RWPE2 (cell line): ENCODE measurements at places on chromosomes 6 and 20.

DNA sequence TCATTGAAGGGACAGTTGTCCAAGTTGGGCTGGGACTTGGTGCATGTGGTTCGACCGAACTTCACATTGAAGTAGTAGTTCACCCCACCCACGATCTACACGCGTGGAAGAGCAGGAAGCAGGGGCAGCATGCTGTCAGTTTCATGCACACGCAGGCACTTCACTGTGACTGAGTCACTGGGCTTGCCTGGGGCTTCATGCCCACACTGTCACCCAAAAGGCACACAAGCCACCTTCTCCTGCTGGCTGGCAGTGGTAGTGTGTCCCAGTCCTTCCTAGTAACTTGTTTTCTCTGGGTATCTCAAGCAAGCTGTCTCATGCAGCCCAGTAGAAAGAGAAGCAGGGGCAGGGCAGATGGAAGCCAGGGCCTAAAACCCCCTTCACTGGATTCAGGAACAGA, 2.0 kb downstream of the CST5 start:
- no peak for DNase-seq
- H3K27ac ChIP-seq = no peak overlapping the region

DNA sequence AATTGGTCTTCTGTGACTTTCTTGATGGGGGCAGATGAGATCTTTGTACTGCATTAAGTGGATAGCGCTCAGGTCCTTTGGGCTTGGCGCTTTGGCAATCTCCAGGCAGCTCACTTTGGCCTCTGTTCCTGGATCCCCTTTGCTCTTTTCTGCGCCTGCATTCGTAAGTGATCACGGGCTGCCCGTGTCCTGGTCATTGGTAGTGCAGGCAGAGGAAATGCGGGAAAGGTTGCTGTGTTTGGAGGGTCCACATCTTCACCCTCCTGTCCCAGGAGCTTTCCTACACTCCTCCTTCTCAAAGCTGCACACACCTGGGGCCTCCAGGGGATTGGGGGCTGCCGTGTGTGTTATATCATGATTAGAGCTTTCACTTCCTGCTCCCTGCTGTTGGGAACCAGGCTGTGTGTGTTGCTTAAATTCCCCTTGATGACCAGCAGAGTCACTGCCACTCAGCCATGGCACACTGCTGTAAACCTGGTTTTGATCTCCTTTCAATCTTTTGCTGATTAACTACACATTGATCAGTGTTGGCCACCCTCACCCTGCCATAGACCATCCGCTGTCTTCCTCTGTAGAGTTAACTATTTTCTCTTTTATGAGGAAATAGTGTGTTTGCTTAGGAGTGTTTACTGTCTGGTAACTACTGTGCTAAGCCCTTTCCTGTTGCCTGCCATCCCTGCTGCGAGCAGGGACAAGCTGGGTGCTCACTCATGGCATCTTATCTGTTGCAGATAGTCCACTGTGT, 13.0 kb upstream of the SNHG17 start:
- no peak for DNase-seq
- no peak overlapping the region for H3K27ac ChIP-seq
- H3K27me3 ChIP-seq = no peaks in the 10 kb centered on the region
- peaks cover 32% of the 10 kb centered on the region for H3K36me3 ChIP-seq
- H3K4me3 ChIP-seq = no peak overlapping the region

DNA sequence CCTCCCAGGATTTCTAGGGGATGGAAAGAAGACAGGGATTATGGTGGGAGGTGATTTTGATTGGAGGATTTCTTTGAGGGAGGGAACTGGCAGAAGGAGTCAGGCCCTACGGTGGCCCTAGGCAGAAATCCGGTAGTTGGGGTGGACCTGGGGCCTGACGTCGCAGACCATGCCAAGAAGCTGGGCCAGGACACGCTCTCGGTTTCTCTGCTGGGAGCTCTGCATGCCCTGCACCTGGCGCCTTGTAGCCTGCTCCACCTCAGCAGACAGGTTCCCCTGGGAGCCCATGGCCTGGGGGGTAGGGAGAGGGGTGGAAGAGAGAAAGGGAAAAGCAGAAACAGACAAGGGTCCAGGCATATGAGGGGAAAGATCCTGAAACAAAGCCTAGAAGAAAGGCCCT, 1.1 kb downstream of the ATP6V1G2 start:
- no peak overlapping the region for H3K27ac ChIP-seq
- no peak for DNase-seq
- H3K4me3 ChIP-seq = no peak overlapping the region
- peaks cover 40% of the 10 kb centered on the region for H3K36me3 ChIP-seq

DNA sequence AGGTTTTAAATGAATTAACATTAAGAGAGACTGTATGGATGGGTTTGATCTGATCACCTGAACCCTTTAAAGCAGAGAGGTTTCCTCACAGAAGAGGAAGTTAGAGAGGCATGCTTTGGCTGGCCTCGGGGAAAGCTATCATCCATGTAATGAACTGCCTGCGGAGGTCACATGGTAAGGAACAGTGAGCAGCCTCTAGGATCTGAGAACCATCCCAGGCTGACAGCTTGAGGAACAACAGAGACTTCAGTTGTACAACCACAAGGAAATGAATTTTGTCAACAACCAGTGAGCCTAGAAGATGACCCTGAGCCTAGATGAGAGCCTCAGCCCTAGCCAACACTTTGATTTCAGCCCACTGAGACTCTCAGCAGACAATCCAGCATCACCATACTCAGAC, 2.9 kb upstream of the COL21A1 start:
- no peak overlapping the region for H3K27ac ChIP-seq
- no peak for DNase-seq
- H3K4me3 ChIP-seq = no peak overlapping the region
- no peaks in the 10 kb centered on the region for H3K36me3 ChIP-seq
- peaks cover 10% of the 10 kb centered on the region for H3K4me1 ChIP-seq

DNA sequence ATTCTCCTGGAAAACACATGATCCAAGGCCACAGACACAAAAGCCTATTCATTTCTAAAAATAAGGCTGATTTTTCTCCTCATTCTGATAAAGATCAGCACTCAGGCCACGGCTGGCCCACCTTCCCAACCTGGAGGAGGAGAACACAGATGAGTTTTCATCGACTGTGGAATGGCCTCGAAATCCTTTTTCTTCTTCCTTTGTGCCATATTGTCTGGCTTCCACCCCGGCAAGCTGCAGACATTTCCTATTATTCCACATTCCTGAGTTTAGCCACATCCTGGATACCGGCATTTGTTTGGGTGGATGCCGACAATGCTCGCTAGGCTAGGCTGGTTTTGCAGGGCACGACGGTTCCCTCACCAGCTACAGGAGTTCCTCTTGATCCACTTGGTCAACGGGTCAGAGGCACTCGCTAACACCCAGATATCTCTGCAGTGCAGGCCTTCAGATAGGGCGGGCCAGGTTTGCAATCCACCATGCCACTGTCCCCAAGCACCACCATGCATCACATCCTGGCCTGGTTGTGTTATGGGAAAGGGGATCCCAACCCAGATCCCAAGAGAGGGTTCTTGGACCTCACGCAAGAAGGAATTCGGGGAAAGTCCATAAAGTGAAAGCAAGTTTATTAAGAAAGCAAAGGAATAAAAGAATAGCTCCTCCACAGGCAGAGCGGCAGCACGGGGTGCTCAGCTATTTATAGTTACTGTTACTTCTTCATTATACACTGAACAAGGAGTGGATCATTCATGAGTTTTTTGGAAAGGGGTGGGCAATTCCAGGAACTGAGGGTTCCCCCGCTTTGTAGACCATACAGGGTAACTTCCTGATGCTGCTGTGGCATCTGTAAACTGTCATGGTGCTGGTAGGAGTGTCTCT, 4.2 kb upstream of the CTSZ start:
- peaks cover 22% of the 10 kb centered on the region for H3K4me1 ChIP-seq
- no peaks in the 10 kb centered on the region for H3K36me3 ChIP-seq
- peak overlapping the region; percentile 69 for H3K27ac ChIP-seq

- no peaks in the 10 kb centered on the region for H3K27me3 ChIP-seq
- no peak overlapping the region for H3K27ac ChIP-seq
- no peaks in the 10 kb centered on the region for H3K4me1 ChIP-seq
- DNase-seq = no peak
- no peak overlapping the region for H3K4me3 ChIP-seq
Measured at GRCh38 chr6:3320238-3320811, 61.6 kb downstream of the PSMG4 start.

GRCh38 chr20:22984606-22985005, 50.5 kb upstream of the SSTR4 start:
- no peaks in the 10 kb centered on the region for H3K36me3 ChIP-seq
- H3K27ac ChIP-seq = no peak overlapping the region
- DNase-seq = no peak
- no peaks in the 10 kb centered on the region for H3K4me1 ChIP-seq
- no peaks in the 10 kb centered on the region for H3K27me3 ChIP-seq

GRCh38 chr20:33832103-33832804, 21.1 kb downstream of the CHMP4B start:
- no peaks in the 10 kb centered on the region for H3K4me1 ChIP-seq
- peak; percentile 70 for DNase-seq
- H3K27me3 ChIP-seq = no peaks in the 10 kb centered on the region
- H3K36me3 ChIP-seq = peaks cover 39% of the 10 kb centered on the region

DNA sequence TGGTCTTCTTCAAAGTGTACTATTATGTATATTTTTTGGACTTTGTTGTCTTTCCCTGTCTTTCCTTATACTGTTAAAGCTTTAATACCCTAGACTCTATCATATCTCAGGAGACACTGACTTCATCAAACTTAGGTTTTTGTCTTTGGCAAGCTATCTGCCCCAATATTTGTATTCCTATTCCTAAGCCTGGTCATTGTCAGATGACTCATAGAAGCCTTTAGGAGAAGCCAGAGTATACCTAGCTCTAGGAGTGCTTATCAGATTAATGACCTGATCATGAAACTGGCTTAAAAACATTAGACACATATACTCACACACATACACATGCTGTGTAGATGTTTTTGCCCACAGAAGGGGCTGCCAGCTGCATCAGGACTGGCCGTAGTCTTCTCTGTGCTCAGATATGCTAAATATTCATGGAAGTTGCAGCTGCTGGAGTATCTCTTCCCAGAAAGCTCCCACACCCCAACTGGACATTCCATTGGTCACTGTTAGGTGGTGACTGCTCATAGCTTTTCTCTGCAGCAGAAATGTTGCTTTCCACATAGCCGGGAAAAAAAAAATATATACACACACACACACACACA, 102.0 kb downstream of the ANKS1A start:
- H3K4me3 ChIP-seq = no peak overlapping the region
- H3K27me3 ChIP-seq = no peaks in the 10 kb centered on the region
- DNase-seq = no peak
- no peak overlapping the region for H3K27ac ChIP-seq
- H3K4me1 ChIP-seq = no peaks in the 10 kb centered on the region

- peaks cover 4% of the 10 kb centered on the region for H3K4me1 ChIP-seq
- H3K36me3 ChIP-seq = no peaks in the 10 kb centered on the region
- H3K4me3 ChIP-seq = no peak overlapping the region
- no peak overlapping the region for H3K27ac ChIP-seq
- no peak for DNase-seq
Measured at GRCh38 chr20:8587810-8588209, 455.7 kb downstream of the PLCB1 start.

DNA sequence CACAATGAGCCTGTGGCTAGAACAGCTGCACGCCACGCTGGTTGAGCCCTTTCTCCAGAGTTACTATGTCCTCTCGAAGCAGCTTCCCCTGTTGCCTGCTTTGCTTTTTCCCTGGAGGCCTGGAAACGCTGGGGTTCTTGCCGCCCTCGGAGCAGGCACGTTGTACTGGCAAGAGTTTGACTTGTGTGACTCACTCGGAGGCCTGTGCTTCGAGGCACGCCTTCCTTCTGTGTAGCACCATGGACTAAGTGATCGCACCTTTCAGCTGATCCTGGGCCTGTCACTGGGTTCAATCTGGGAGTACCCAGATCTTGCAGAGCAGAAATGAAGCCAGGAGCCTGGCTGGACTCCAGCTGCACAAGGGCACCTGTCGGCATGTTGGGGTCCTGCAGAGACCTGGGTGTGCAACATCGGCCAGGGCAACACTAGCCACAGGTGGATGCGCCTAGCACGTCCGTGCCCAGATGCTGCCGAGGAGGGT, 5.2 kb downstream of the INSM1 start:
- H3K27me3 ChIP-seq = peaks cover 63% of the 10 kb centered on the region
- no peaks in the 10 kb centered on the region for H3K36me3 ChIP-seq
- no peak overlapping the region for H3K27ac ChIP-seq
- no peaks in the 10 kb centered on the region for H3K4me1 ChIP-seq

GRCh38 chr6:146938266-146938665, 266.0 kb upstream of the STXBP5 start:
- DNase-seq = no peak
- H3K4me1 ChIP-seq = no peaks in the 10 kb centered on the region
- H3K4me3 ChIP-seq = no peak overlapping the region
- no peaks in the 10 kb centered on the region for H3K36me3 ChIP-seq

DNA sequence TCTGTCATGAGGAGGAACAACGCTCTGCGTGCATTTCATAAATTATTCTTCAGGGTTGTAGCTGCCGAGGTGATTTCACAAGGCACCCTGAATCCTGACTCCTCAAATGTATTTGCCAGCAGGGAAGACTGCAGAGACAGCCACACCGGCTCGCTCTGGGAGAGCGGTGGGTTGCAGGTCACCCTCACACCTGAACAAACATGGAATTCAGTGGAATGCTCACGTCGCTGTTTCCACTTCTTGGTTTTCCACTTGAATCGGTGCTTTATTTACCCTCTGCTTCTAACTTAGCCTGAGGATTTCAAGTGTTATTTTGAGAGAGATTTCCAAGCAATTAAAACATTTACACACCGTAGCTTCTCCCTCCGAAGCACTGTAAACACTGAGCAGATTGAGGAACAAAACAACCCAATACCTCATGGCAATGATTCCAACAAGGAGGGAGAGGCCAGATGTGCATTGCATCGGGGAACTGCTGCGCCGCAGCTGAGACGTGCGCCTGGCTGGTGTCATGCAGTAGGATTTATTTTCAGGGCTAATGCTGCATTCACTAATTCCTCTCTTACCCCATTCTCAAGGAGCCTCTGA, 59.5 kb upstream of the GGTLC1 start:
- H3K27ac ChIP-seq = no peak overlapping the region
- peaks cover 3% of the 10 kb centered on the region for H3K27me3 ChIP-seq
- H3K36me3 ChIP-seq = no peaks in the 10 kb centered on the region
- H3K4me3 ChIP-seq = no peak overlapping the region
- no peak for DNase-seq

- no peaks in the 10 kb centered on the region for H3K4me1 ChIP-seq
- H3K27ac ChIP-seq = no peak overlapping the region
- H3K27me3 ChIP-seq = no peaks in the 10 kb centered on the region
- no peak for DNase-seq
- no peaks in the 10 kb centered on the region for H3K36me3 ChIP-seq
- H3K4me3 ChIP-seq = no peak overlapping the region
Measured at GRCh38 chr20:11214256-11214840, 540.5 kb upstream of the JAG1 start.

GRCh38 chr6:71205336-71205956, 83.2 kb upstream of the OGFRL1 start:
- H3K27ac ChIP-seq = peak overlapping the region; percentile 29
- no peaks in the 10 kb centered on the region for H3K27me3 ChIP-seq
- H3K36me3 ChIP-seq = no peaks in the 10 kb centered on the region
- H3K4me1 ChIP-seq = peaks cover 12% of the 10 kb centered on the region

GRCh38 chr20:13416531-13416930, 195.5 kb downstream of the ISM1 start:
- no peak overlapping the region for H3K4me3 ChIP-seq
- H3K4me1 ChIP-seq = peaks cover 2% of the 10 kb centered on the region
- no peak overlapping the region for H3K27ac ChIP-seq
- H3K27me3 ChIP-seq = no peaks in the 10 kb centered on the region
